ENCODE measurements at places on chromosomes 11 and 22.

DNA sequence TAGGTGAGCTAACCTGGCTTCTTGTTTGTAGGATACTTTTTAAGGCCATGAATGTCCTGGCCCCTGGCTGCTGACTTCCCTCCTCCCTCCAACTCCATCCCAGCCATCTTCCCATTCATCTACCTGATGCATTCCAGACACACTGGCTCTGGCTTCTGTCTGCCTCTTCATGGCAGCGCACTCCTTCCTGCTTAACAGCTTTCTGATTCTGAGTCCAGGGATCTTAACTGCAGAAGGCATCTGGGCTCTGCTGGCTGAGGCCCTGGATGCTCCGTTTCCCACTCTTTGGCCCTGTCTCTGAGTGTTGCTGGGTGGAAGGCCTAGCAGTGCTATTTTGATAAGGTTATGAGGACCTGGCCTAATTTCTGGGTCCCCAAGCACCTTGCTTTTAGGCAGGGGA is 1.8 kb upstream of the THY1 start:
- no peak for DNase-seq

- DNase-seq, result no peak
These were observed at the start of gene SEC14L3 for GRCh38 chr22:30471616-30472318. TSS of gene SEC14L3 (minus strand) at chr22:30472017. CDS start at chr22:30471958, 59 bp downstream.

- DNase-seq, result no peak
These were observed 81.0 kb upstream of the LRRC55 start for GRCh38 chr11:57100638-57101331.

- DNase-seq, result no peak
These were observed 79.5 kb upstream of the CRYBB3 start for GRCh38 chr22:25120093-25120561.

DNA sequence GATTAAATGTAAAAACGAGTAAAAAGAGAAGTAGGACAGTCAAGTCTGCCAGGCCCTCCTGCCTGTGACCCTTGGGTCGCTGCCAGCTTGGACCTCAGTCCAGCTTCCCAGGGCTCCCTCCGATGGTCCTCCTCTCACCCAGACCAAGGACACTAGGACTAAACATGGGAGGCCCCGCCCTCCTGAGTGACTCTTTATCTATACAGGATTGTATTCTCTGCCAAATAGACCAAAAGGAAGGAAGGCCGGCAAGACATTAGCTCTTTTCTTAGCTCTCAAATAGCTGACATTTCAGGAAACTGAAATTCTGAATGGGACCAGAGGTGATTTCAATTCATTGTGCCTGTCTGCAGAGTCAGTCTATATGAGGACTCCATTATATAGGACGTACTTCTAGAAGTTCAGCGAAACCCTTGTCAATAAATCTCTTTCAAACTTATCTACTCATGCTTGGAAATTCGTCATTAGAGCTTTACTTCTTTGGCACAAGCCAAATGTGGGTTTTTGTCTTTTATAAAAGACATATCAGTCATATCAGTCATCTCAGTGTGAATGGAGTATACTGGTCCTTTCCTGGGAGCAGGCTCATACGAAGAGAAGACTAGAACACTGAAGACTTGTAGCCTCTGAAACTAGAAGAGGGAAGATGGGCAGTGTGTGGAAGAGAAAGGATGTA is 28.5 kb downstream of the ADORA2A start:
- no peak for DNase-seq

GRCh38 chr11:134260503-134260902 is 7.1 kb downstream of the ACAD8 start:
- DNase-seq, result no peak

DNA sequence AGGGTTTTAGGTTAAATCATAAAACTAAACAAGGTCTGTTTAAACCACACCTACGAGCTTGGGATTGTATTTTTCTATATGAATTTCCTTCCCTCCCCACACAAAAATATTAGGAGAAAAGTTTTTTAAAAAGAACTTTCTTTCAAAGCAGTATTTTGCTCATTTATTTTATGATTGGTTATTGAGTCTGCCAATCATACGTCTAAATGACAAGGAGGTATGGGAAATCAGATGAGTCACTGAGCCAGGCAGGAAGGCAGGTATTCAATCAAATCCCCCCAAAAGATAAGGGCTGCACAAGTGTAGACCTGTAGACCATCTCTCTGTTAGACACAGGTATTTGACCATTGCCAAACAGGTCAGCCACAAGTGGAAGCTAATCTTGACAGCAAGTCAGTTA is 440.1 kb upstream of the CCDC90B start:
- no peak for DNase-seq

DNA sequence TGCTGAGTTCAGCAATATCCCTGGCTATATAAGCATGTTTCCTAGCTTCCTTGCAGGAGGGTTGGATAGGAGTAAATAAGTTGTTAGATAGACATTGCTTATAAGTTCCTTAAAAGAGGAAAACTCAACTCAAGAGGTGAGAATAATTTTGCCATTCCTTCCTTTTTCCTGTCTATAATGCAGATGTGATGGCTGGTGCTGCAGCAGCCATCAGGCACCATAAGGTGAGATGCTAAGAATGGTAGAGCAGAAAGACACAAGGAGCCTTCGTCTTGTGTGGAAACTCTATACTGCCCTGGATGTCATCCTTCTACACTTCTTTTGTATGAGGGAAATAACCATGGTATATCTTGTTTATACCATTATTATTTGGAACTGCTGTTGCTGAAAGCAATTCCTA is 74.5 kb upstream of the GRK3 start:
- no peak for DNase-seq

DNA sequence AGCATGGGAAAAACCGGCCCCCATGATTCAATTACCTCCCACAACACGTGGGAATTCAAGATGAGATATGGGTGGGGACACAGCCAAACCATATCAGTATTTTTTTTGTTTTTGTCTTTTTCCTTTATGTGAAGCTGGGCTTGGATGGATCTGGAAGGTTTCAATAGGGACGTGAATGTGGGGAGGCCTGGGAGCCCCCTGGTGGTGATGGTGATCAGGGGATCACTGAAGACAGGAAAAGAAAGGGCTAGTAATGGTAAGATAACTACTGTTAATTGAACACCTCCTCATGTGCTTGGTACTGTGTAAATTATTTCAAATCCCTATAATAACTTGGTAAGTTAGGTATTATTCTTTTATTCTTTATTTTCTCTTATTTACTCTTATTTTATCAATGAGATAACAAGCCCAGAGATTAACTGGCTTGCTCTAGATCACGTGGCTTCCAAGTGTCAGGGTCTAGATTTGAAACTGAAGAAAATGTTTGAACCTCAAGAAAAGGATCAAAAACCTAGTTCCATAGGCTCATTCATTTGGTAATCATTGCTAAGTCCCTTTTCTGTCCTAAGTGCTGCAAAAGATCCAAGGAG is 364.2 kb downstream of the TENM4 start:
- DNase-seq, result no peak

GRCh38 chr11:133966172-133966651 is 9.4 kb upstream of the IGSF9B start:
- DNase-seq, result no peak

DNA sequence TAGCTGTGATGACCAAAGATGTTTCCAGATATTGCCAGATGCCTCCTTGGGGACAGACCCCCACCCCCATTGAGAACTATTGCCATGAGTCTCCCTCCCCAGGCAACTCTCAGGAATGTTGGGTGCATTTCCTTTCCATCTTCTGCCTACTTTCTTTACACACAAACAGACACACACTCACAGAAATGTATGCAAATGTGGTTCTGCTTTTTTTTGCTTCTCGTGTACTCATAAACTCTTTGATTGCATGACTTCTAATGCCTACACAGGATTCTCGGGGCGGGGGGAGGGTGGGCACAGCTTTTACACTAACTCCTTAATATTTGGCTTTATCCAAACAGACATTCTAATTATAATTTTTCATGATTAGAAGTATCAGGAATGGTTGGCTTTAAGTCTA is 53.3 kb upstream of the SUSD2 start:
- DNase-seq, result no peak

GRCh38 chr11:93729129-93729616 is 12.1 kb downstream of the TAF1D start:
- DNase-seq, result no peak

- no peak for DNase-seq
These were observed 154.3 kb upstream of the TBCEL start for GRCh38 chr11:120869516-120870011.

DNA sequence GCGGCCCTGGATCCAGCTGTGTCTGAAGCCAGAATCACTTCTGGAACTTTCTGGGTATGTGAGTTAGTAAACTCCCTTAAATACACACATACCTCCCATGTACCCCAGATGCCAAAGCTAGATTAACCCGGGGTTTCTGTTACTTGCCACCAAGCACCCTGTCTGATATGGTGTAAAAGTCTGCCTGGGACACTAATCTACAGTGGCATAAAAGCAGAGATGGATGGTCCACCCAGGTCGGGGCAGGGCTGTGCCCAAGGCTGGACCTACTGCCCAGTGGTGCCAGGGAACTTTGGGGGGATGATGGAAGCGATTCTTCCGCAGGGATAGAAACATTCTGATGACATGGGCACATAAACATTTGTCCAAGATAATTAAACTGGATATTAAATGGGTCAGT is 12.7 kb downstream of the MRGPRF start:
- no peak for DNase-seq

DNA sequence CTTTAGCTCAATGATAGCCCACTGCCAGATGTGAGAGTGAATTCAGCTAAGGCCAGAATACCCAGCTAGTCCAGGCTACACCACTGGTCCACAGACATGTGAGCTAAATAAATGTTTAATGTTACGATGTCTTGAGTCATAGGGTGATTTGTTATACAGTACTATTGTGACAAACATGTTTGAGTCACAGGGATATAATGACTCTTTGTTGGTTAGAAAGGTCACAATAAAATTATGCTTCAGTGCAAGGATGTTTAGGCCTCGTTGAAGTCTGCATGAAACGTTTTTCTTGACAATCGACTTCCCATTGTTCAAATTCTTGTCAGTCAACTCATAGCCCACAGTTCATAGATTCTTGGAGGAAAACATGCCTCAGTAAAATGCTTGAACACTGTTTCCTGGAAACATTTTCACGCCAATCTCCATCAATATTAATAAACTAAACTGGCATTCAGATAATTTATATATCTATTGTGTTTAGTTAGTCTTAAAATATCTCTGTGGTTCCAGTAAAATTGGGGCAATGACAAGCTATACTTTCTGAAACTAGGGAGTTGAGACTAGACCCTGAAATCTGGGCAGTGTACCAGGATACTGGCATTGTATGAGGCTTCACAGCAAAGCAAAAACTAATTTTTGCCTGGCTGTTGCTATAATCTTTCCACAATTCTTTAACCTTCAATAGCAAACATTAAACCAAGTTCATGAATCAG is 650.8 kb upstream of the KIRREL3 start:
- no peak for DNase-seq

- no peak for DNase-seq
These were observed 2.9 kb downstream of the QSER1 start for GRCh38 chr11:32895471-32895870.

GRCh38 chr11:68661014-68661413 is 23.3 kb upstream of the GAL start:
- no peak for DNase-seq

DNA sequence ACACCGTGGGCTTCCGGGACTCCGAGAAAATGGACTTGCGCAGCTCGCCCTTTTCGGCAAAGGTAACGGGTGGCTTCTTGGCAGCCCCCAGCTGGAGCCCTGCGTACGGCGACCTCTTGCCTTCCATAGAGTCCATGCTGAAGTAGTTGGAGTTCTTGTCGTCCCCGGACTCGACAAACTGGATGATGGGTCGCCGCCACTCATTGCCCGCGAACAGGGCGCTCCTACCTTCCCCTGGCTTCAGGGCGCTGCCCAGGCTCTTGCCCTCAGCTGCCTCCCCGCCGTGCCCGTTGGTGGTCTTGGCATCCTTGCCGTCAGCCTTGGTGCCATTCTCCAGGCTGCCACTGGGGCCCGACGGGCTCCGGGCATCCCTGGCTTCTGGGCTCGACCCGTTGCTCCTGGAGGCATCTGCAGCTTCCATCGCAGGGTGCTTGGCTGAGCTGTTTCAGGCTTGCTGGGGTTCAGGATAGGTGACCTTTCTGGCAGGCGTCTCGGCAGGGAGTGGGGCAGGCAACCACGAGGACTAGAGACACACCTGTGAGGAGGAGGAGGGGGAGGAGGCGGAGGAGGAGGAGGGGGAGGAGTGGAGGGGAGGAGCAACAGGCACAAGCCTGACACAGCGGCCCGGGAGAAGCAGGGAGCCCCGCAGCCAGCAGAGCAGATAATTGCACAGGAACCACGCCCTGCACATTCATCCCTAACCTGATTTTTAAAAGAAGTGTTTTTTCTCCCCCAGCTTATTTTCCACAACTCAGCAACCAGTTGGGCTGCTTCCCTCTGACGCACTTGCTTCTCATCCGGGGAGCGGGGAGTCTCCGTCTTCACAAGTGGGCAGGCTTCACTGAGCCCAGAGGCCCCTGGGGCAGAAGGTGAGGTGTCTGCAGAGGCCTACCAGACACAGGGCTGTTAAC is at the start of gene TRIM29:
TRIM29 (minus strand) TSS at position 503 of the 911 bp plus-strand sequence; CDS start at position 421, 82 bp downstream.
- no peak for DNase-seq

DNA sequence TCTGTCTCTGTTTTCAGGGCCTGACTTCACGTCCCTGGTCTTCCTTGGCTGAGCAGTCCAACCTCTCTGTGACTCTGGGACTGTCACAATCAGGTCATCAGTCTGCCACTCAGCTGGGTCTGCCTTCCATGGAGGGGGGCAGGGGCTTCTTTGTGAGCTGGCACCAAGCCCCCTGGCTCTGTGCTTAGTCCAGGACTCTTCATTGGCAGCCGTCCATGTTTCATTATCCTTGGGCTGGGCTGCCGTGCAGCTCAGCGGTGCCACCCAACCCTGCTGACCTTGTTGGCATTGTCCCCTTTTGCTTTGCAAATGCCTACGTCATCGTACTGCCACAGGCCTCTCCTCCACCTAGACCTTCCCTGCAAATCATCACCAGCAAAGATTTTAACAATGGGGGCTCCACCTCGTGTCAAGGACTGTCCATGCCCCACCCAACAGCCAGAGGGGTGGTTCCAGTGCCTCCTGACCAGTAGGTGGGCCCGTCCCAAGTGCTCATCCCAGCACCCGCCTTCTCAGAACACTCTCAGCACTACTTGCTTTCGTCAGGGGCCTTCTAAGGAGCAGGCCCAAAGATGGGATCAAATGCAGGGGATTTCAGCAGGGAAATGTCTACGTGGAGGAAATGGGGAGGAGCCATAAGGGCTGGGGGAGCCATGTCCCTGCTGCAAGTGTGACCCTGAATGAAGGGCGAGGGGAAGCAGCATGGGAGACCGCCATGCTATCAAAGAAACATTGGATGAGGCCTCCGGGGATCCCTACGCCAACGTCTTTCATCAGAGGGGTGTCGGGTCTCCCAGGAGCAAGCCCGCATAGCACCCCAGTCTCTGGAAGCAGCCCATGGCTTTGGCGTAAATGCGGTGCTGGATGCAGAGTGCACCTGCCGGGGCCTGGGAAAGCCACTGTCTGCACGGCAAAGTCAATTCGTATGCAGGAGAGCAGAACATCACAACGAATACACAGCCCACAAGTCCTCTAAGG is 18.2 kb downstream of the KRTAP5-6 start:
- no peak for DNase-seq

DNA sequence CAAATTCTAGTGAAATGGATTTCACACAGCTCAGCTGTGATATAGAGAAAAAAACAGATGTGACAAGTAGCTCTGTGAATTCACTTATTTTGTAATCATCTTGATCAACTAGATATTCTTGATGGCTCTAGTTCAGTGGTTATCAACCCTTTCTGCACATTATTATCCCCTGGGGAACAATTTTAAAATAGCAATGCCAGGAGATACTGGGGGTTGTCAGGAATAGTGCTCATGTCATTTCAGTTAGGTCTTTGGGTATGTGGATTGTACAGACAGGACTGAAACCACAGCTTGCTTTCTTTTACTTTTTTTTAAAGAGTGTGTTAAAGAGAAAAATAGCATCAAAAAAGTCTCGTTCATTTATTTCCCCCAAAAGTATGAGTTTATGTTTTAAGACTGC is 269.0 kb upstream of the PDGFD start:
- no peak for DNase-seq
